Spinal cord (tissue), 10 donors: ENCODE measurements at places on chromosomes 5 and 9. TPM values are rescaled to one million over a fixed set of nuclear protein-coding genes. Genes with fewer than 3 reads are reported as not detected.

GRCh38 chr5:10857338-10857733 is 96.3 kb upstream of the DAP start:
- no peak for DNase-seq

GRCh38 chr5:165576678-165577275 is 2071.4 kb downstream of the MAT2B start:
- DNase-seq, result no peak

SIT1 gene
- total RNA-seq, result not detected

PCDHB12 gene
- 5.3 TPM for total RNA-seq

CD74 gene
- total RNA-seq, result 96.3 TPM
